Dermis lymphatic vessel endothelial cell (primary cell): ENCODE measurements at places on chromosomes 11 and 22. TPM values are rescaled to one million over a fixed set of nuclear protein-coding genes. Genes with fewer than 3 reads are reported as not detected.

RTN4RL2 gene
- total RNA-seq: 0.11 TPM in 1 of 2 replicates, not detected in the other

GAS2 gene
- 0.76 and 0.95 TPM in 2 replicates for total RNA-seq

INPP5J gene
- total RNA-seq: 0.09 and 0.11 TPM in 2 replicates

NRIP3 gene
- 0.34 and 0.54 TPM in 2 replicates for total RNA-seq

OR8G5 gene
- total RNA-seq: not detected in 2 replicates

LGALS1 gene
- total RNA-seq: 2,994 and 4,027 TPM in 2 replicates

LIF gene
- total RNA-seq: 0.11 and 0.34 TPM in 2 replicates

PGA5 gene
- not detected in 2 replicates for total RNA-seq

LRP4 gene
- 0.54 and 1.1 TPM in 2 replicates for total RNA-seq

NEFH gene
- total RNA-seq: 0.09 and 0.11 TPM in 2 replicates

HSPB2 gene
- not detected in 2 replicates for total RNA-seq

EFCAB6 gene
- 0.22 and 1.1 TPM in 2 replicates for total RNA-seq

ABCC8 gene
- not detected in 2 replicates for total RNA-seq

FBLN1 gene
- 0.09 and 0.22 TPM in 2 replicates for total RNA-seq

GLB1L3 gene
- not detected in 2 replicates for total RNA-seq

IFITM10 gene
- 0.52 and 0.98 TPM in 2 replicates for total RNA-seq

OR5AR1 gene
- not detected in 2 replicates for total RNA-seq

CCDC188 gene
- 3.7 and 5.2 TPM in 2 replicates for total RNA-seq

RASL10A gene
- 6.2 and 22.6 TPM in 2 replicates for total RNA-seq

MS4A12 gene
- total RNA-seq: not detected in 2 replicates

HBE1 gene
- not detected in 2 replicates for total RNA-seq

TAF6L gene
- 27.8 and 34.7 TPM in 2 replicates for total RNA-seq

MPZL2 gene
- 0.95 and 2.9 TPM in 2 replicates for total RNA-seq

SPDYC gene
- not detected in 2 replicates for total RNA-seq

IGSF9B gene
- not detected in 2 replicates for total RNA-seq

C11orf97 gene
- not detected in 2 replicates for total RNA-seq

DAGLA gene
- 1.6 and 1.7 TPM in 2 replicates for total RNA-seq

OLFML1 gene
- total RNA-seq: 0.09 TPM in 1 of 2 replicates, not detected in the other

HORMAD2 gene
- total RNA-seq: not detected in 2 replicates

TFIP11 gene
- total RNA-seq: 32.7 and 37.6 TPM in 2 replicates

KLHL35 gene
- total RNA-seq: 1.2 and 1.3 TPM in 2 replicates

MSANTD2 gene
- 6.0 and 8.9 TPM in 2 replicates for total RNA-seq

LMO2 gene
- total RNA-seq: 75.4 and 87.8 TPM in 2 replicates

BTG4 gene
- total RNA-seq: not detected in 2 replicates

KRTAP5-1 gene
- not detected in 2 replicates for total RNA-seq

GAB4 gene
- not detected in 2 replicates for total RNA-seq

LRRC56 gene
- 0.34 and 0.43 TPM in 2 replicates for total RNA-seq
